ENCODE measurements at places on chromosomes 3 and 15.

DNA sequence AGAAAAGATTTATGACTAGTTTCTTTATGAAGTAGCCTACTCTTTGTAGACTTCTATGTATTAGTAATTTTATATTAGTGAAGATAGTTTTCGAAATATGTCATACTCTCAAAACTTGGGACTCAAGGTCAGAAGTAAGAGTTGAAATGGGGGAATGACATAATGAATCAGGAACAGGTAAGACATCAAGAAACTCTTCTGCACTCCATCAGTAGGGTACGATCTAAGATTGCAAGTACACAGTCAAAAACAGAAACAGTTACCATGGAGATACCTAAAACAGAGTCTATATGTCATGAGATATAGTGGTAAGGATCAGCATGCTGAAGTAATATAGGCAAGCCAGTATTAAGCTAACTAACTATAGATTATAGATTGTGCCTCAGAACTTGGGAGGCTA lies 187.0 kb upstream of the MLF1 start:
- H3K4me1 ChIP-seq = no peaks in the 10 kb centered on the region
- peaks cover 2% of the 10 kb centered on the region for H3K36me3 ChIP-seq

- peaks cover 5% of the 10 kb centered on the region for H3K4me1 ChIP-seq
- no peaks in the 10 kb centered on the region for H3K36me3 ChIP-seq
- peaks cover 16% of the 10 kb centered on the region for H3K27me3 ChIP-seq
- DNase-seq = no peak
These were observed 31.7 kb downstream of the TMEM212 start for GRCh38 chr3:171874879-171875278.

- no peaks in the 10 kb centered on the region for H3K4me1 ChIP-seq
- H3K36me3 ChIP-seq = no peaks in the 10 kb centered on the region
- H3K27ac ChIP-seq = no peak overlapping the region
- H3K27me3 ChIP-seq = peaks cover 2% of the 10 kb centered on the region
These were observed 25.0 kb upstream of the PRR20G start for GRCh38 chr3:127312818-127313217.

DNA sequence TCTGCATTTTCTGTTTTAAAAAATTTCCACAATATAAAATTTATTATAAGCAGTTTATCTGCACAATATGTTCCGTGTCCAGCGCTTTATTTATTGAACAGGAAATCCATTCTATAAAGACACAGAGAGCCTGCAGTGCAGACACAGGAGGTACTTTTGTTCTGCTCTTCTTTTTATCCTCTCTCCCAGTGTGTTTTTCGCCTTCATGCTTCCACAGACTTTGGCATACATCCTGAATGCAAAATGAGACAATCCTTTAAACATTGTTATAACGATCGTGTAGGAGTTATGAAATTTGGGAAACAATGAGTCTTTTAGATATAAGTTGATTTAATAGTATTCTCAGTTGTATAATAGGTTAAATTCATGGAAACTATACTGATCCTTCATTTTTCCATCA lies 749.2 kb downstream of the NAALADL2 start:
- H3K27me3 ChIP-seq = no peaks in the 10 kb centered on the region
- H3K4me3 ChIP-seq = no peak overlapping the region
- DNase-seq = no peak
- no peaks in the 10 kb centered on the region for H3K4me1 ChIP-seq
- H3K27ac ChIP-seq = no peak overlapping the region

DNA sequence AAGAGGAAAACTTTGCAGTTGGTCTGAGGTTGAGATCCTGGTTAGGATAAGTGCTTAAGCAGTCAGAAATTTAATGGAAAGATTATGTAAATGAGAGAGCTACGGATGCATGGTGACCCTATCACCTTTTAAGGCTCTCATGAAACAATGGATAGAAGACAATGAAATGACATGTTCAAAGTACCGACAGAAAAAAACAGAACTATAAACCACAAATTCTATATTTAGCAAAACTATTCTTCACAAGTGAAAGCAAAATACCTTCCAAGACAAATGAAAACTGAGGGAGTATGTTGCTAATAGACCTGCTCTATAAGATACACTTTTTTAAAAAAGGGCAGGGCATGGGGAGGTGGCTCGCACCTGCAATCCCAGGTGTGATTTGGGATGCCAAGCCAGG lies 32.2 kb downstream of the DNAAF4 start:
- no peak overlapping the region for H3K27ac ChIP-seq
- H3K4me3 ChIP-seq = no peak overlapping the region
- peaks cover 6% of the 10 kb centered on the region for H3K4me1 ChIP-seq
- no peak for DNase-seq

GRCh38 chr15:101111570-101112262 lies 140.1 kb downstream of the CHSY1 start:
- H3K4me3 ChIP-seq = no peak overlapping the region
- DNase-seq = no peak
- H3K27me3 ChIP-seq = no peaks in the 10 kb centered on the region

GRCh38 chr15:64851503-64851840 lies 9.8 kb downstream of the PLEKHO2 start:
- no peak overlapping the region for H3K4me3 ChIP-seq
- peaks cover 50% of the 10 kb centered on the region for H3K36me3 ChIP-seq
- H3K4me1 ChIP-seq = peaks cover 19% of the 10 kb centered on the region
- DNase-seq = no peak
- no peaks in the 10 kb centered on the region for H3K27me3 ChIP-seq
- no peak overlapping the region for H3K27ac ChIP-seq

DNA sequence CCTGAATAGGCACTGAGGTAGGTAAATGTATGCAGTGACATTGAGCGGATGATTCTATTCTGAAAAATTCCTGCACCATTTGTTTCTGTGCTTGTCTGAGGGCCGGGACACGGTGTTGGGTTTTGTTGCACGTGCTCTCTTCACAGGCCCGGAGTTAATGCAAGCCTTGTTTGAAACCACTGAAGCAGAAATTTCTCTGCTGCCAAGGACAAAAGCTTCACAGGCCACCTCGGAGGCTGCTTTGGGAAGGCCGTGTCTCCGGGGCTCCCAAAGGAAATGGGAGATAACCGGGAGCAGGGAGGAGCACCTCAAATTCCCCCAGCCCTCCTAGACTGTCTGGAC lies 179.4 kb downstream of the OPA1 start:
- DNase-seq = no peak
- H3K4me3 ChIP-seq = no peak overlapping the region
- H3K4me1 ChIP-seq = peaks cover 9% of the 10 kb centered on the region
- H3K36me3 ChIP-seq = no peaks in the 10 kb centered on the region

- H3K4me3 ChIP-seq = no peak overlapping the region
- no peak overlapping the region for H3K27ac ChIP-seq
- DNase-seq = no peak
- H3K27me3 ChIP-seq = no peaks in the 10 kb centered on the region
These were observed 51.0 kb downstream of the VGLL4 start for GRCh38 chr3:11592445-11593298.

- peaks cover 12% of the 10 kb centered on the region for H3K27me3 ChIP-seq
- no peaks in the 10 kb centered on the region for H3K4me1 ChIP-seq
- no peak overlapping the region for H3K4me3 ChIP-seq
These were observed 138.6 kb upstream of the TSC22D2 start for GRCh38 chr3:150269526-150269925.
